M059J (cell line): ENCODE measurements at places on chromosomes 5 and 9. TPM values are rescaled to one million over a fixed set of nuclear protein-coding genes. Genes with fewer than 3 reads are reported as not detected.

The BTNL9 gene
- total RNA-seq, result not detected in 2 replicates

The OTP gene
- total RNA-seq, result not detected in 2 replicates

The OR13C5 gene
- total RNA-seq, result not detected in 2 replicates

The PLAC8L1 gene
- total RNA-seq, result not detected in 2 replicates

The PRRX2 gene
- total RNA-seq, result 0.17 and 0.20 TPM in 2 replicates

The POLR3G gene
- total RNA-seq, result 7.6 and 11.5 TPM in 2 replicates

The CRB2 gene
- not detected in 2 replicates for total RNA-seq

The GRK6 gene
- 20.2 and 37.3 TPM in 2 replicates for total RNA-seq

The FCN2 gene
- total RNA-seq, result not detected in 2 replicates

GRCh38 chr5:72228960-72229359 is 91.1 kb downstream of the MRPS27 start:
- no peak for DNase-seq

DNA sequence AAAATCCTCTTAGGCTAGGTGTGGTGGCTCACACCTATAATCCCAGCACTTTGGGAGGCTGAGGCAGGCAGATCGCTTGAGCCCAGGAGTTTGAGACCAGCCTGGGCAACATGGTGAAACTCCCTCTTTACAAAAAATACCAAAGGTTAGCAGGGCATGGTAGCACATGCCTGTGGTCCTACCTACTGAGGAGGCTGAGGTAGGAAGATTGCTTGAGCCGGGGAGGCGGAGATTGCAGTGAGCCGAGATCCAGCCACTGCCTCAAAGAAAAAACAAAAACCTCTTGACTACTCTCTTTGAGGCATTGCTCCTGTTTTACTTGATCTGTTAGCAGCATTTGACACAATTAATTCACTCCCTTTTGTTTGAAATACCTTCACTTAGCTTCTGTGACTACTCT is 20.7 kb downstream of the KIF2A start:
- DNase-seq, result no peak

GRCh38 chr9:28190981-28191380 is 617.7 kb upstream of the C9orf72 start:
- DNase-seq, result peak; percentile 27

DNA sequence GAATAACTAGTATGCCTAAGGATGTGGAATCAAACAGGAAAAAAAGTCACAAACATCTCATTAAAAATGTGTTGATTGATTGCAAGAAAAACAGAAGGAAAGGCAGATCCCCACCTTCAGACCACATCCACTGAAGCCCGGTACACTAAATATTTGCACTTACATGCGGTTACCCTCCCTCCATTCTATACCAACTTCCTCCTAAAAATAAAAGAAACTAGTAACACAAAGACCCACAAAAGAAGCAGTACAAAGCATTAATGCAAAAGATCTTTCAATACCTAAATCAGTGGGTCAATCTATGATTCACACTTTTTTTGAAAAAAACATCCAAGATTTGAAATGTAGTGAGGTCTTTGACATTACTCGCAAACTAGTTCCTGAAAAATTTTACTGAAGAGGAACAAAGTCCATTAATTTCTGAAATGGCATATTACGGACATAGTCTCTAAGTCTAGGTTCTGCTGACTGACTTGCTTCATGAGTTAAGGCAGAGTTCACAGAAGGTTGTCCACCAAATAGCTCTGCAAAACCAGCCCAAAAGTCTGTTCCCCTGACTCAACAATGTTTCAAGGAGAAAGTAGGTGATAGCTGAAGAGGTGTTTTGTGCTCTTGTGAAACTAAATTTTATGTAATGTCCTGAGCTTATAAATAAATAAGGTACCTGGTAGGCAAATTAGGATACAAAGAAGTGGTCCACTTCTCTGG is 100.7 kb downstream of the PAM start:
- DNase-seq, result no peak

DNA sequence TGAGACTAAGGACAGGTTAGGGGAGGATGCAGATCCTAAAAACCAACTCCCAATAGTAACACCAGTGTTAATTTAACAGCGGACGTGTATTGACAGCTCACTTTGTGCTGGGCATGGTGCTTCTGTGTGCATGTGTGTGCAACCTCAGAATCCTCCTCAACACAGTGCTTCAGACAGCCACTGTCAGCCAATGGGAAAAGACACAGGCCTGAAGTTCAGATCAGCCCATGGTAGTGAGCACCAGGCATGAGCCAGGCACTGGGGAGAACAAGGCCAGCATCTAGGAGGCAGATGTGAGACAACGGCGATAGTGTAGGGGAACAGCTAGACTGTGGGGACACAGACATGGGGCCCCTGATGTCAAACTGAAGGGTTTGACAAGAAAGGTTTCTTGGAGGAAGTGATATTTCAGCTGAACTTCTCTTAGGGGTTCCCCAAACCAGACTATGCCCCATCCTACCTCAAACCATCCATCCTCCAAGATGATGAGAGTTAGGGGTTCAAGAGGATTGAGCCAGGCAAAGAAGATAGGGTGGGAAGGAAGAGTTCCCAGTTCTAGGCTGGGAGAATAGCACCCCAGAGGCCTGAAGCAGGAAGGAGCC is 71.5 kb upstream of the PSD2 start:
- no peak for DNase-seq

GRCh38 chr5:109739741-109740728 is 50.3 kb downstream of the MAN2A1 start:
- DNase-seq, result peak; percentile 76

- DNase-seq, result no peak
Measured at GRCh38 chr5:9691261-9691660, 61.1 kb upstream of the TAS2R1 start.

GRCh38 chr5:13606051-13606450 is 338.4 kb downstream of the DNAH5 start:
- peak; percentile 75 for DNase-seq

- DNase-seq, result no peak
Measured at GRCh38 chr9:89412951-89413350, 85.0 kb downstream of the SEMA4D start.

DNA sequence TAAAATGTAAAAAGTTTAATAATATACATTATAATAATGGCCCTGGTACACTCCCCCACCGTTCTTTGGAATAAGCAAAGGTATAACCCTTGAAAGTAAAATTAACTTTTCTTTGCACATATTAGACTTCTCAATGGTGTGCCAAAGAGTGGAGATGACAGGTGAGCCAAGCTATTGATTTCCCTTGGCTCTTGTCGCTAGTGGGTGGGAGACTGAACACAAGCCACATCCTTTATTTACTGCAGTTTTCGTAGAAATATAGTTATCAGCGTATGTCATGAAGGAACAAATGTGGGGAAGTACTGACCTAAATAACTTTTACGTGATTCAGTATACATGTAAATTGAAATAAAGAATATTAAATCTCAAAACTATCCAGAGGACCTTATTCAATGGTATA is 549.3 kb downstream of the RAB3C start:
- no peak for DNase-seq

- DNase-seq, result no peak
Measured at GRCh38 chr9:93264338-93265125, 80.6 kb downstream of the WNK2 start.

- no peak for DNase-seq
Measured at GRCh38 chr9:20442461-20443319, 179.6 kb downstream of the MLLT3 start.

DNA sequence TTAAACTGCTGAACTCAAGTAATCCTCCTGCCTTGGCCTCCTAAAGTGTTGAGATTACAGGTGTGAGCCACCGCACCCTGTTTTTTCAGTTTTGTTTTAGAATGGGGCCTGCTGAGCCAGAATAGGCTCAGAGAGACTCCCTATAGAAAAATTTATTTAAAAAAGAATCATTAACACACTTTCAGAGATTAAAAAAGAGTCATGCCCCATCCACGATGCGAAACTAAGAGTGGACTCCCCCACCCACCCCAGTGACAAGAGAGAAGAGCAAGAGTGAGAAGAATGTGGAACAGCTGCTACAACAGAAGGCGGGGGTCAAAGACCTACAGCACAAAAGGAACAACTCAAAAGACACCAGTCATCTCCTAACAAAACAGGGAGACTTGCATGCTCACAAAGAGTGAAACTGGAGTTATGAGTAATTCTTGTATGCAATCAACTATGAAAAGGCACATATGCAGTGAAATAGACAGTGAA is 47.2 kb downstream of the GLDC start:
- DNase-seq, result no peak

GRCh38 chr9:137917116-137917515 is 39.5 kb downstream of the CACNA1B start:
- no peak for DNase-seq

DNA sequence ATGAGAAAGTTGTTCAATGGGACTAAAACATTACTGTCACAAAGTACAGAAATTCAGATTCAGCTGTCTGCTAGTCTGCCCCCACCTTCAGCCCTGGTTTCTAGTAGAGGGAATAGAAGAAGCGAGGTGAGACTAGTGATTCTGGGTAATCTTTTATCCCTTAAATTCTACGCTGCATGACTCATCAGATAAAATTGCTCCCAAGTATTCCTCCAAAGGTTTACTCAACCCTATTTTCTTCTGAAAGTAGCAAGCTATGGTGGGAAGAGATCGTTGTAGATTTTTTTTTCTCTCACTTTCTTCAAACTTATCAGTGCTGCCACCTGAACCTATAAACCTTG is 318.9 kb upstream of the RIOK2 start:
- peak; percentile 36 for DNase-seq

GRCh38 chr9:2686911-2687310 is 30.4 kb upstream of the KCNV2 start:
- DNase-seq, result no peak

GRCh38 chr5:40587376-40587775 is 92.3 kb upstream of the PTGER4 start:
- no peak for DNase-seq

GRCh38 chr5:39411061-39411460 is 13.7 kb downstream of the DAB2 start:
- DNase-seq, result peak; percentile 67
